NT2/D1 (cell line): ENCODE measurements at places on chromosomes 1 and 21.

- no peak for DNase-seq
Measured at GRCh38 chr1:183699616-183700160, 46.6 kb upstream of the APOBEC4 start.

GRCh38 chr1:70961374-70961975 lies 86.1 kb downstream of the PTGER3 start:
- DNase-seq = no peak

- no peak for DNase-seq
Measured at GRCh38 chr1:89179343-89179742, 3.5 kb upstream of the GBP7 start.

DNA sequence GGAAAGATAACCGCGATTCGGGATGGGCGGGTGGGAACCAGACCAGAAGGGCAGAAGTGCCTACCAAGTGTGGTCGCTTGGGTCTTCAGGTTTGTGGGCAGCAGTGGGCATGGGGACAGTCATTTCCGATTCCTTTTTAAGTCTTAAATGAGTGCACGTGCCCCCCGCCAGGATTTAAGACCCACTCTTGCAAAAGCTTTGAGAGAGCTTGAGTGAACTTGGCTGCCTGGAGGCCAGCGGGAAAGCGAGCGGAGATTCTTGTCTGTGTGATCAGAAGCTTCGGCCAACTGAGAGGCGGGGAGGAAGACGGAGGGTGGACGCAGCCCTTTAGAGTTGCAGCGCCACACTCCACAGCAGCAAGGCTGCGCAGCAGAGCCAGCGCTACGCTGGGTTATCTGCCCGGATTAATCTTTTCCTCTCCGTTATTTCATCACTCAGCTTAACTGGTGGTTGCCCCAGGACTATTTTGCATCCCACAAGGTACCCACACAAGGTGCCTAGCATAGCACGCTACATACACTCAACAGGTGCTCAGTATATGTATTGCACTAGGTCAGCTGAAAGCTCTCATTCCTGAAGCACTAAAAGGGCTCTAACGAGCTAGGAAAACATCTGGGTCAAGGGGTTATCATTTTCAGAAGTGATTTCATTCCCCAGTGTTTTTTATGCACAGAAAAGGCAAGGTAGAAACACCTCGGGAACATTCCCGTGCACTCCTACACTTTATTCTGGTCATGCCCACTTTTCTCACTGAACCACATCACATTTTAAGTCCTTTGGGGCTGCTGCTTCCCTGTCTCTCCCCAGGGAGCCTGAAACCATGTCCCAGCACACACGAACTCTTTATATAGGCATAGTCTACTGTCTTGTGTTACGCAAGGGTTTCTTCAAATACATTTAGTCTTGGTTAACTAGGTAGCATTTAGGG lies 1.5 kb upstream of the BATF3 start:
- peak; percentile 35 for DNase-seq

GRCh38 chr21:21921410-21922232 lies 923.4 kb downstream of the NCAM2 start:
- peak; percentile 48 for DNase-seq

DNA sequence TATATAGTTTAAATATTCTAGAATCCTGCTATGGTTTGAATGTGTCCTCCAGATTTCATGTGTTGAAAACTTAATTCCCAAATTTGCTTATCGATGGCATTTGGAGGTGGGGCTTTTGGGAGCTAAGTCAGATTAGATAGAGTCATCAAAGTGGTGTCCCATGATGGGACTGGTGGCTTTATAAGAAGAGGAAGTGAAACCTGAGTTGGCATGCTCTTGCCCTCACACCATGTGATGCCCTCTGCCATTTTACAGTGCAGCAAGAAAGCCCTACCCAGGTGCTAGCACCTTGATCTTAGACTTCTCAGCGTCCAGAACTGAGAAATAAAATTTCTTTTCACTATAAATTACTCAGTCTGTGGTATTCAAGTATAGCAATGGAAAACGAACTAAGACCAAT lies 111.3 kb downstream of the TGFB2 start:
- DNase-seq = no peak

DNA sequence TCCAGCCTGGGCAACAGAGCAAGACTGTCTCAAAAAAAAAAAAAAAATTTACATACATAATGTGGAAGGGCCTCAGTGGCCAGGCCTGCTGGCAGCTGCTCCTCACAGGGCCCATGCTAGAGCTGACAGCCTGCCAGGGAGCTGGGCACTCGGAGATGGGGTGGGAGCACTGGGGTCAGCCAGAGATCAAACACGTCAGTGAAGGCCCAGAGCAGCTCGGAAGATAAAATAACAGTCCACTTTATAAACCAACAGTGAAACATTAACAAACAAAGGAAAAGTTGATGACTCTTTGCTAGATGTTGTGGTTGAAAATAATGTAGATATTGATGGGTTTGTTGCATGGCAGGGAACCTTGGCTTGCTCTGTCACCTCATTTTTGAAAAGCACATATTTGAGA lies 42.7 kb downstream of the ATP5PF start:
- no peak for DNase-seq

DNA sequence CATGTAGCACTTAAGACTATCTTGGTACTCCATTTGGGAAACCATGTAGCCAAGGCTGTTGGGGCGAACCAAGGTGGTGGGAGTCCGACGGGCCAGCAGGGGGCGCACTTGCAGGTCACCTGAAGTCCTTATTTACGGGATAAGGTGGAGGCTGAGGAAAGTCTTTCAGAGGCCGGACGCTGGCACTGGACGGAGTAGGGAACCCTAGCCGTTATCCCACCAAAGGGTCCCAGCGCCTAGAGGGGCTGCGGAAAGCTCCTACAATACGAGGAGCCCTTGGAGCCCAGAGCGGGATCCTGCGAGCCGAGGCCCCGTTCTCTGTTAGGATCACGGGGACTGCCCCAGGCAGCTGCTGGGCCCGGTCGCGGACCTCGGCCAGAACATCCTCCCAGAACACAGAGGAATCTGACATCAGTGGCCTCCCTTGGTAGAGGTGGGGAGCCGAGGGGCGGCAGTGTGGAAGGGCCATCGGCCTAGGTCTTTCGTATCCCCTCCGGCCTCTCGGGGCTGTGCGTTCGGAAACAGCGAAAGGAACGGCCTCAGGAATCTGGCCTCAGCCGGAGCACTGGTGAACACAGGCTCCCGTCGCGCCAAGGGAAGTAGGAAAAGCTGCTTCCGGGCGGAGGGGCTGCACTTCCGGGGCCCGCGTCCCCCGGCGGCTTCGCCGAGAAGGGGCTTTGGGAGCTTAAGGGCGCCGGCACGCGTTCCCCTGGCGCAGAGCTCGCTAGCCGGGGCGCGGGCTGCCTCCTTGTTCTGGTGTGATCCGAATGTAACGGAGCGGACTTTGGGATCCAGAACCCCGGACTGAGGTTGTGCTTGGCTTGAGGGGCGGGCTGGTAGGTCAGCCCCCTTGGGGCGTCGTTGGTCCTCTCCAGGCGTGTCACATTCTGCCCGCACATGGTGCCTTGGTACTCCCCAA lies 29.9 kb upstream of the RPTN start:
- peak; percentile 93 for DNase-seq

DNA sequence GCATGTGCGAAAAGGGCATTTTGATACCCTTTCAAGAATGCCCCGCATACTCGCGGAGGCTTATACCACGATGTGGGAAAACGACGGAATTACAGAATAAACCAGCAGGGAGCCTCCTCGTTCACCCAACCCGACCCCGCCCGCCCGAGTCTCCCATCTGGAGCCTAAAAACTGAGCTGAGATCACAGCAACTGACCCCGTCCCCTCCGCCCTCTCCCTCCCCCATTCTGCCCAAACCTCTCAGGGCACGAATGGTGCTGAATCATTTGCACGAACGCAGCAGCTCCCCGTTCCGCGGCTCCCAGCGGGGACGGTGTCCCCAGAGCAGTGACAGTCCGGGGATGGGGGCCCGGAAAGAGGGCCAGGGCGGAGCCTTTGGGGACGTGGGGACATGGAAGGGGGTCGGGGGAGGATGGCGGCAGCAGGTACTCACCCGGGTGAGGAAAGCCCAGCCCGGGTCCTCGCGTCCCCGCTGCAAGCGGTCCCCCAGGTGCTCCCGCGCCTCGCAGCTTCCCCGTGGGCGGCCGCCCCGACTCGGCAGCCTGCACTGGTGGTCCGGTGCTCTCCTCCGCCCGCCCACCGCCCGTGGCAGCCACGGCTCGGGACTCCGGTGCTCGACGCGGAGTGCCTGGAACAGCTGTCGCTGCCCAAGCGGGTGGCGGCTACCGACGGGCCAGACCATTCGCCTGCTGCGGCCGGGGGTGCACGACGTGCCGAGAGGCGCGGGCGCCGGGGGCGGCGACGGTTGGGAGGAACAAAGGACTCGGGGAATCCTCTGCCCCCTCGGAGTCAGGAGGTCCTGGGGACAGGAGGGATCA lies at the start of gene TTLL7:
TTLL7 (minus strand) TSS at position 635 of the 818 bp plus-strand sequence. CDS start 46,921 bp downstream, outside the sequence.
- peak; percentile 66 for DNase-seq

DNA sequence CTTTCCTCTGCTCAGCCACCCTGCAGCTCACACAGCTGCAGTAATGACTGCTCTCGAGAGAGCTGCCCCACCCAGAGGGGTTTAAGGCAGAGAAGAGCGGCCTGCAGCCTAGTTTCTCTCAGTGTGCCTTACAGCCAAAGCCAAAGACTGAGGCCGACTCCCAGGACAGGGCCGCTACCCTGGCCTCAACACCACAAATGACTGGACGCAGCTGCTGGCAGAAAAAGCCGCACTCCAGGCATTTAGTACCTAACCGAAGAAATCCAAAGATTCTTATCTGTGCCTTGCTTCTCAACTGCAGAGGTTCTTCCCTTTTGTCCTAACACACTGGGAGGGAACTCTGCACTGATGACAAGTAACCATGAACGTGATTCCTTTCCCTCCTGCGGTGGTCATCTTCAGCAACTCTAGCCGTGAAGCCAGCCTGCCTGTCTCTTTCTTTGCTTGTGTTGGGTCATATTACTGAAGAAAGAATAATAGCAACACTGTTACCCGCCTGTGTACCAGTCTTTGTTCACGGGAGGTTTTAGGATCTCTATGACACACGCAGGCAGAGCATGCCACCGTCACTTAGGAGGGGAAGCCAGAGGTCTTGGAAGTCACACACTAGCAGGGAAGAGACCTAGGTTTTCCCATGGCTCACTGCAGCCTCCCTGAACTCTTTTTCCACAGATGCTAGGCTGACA lies 202.7 kb downstream of the RHOU start:
- DNase-seq = no peak
